ENCODE measurements at places on chromosomes 2 and 18.

GRCh38 chr2:45496869-45497268, 114.2 kb downstream of the SRBD1 start:
- DNase-seq, result no peak

- no peak for DNase-seq
These were observed 1.1 kb upstream of the SPAST start for GRCh38 chr2:32061973-32062861.

DNA sequence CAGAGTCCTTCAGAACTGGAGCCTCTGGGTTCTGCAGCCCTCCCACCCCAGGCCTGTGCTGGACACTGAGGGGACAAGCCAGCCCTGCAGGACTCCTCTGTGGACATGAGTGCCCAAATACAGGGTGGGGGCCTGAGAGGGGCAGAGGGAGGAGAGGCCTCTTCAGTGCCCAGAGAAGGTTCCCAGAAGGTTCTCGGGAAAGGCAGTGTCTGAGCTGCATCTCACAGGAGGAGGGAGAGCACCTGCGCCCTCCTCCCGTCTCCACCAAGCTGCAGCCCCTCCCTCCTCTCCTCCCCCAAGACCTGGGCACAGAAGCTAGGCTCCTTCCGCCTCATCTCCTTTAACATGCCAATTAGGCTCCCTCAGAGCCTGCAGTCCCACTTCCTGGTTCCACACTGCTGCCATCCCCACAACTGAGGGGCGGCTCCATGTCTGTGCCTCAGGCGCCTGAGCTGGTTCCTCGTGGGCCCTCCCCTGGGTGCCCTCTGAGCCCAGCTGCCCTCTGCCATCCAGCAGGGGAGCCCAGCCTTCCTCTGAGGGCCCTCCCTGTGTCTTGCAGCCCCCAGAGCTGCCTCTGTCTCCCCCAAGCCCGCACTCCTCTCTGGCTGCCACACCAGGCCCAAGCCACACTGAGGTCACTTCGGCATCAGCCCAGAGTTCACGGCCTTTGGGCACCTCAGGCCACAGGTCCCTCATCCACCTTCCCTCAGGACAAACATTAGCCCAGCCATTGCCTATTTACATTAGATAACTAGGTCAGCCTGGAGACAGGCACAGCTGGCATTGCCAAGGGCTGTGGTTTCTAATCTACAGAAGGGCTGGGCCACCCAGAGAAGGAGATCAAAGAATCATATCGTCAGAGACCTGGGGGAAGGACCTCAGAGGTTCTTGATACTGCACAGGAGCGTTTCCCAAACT, 28.9 kb downstream of the KCNK3 start:
- DNase-seq, result no peak

- no peak for DNase-seq
These were observed 176.1 kb upstream of the ZFP36L2 start for GRCh38 chr2:43402452-43402937.

- DNase-seq, result no peak
These were observed 98.2 kb upstream of the SLC8A1 start for GRCh38 chr2:40550085-40550484.

GRCh38 chr2:1518867-1519530, 105.7 kb downstream of the TPO start:
- no peak for DNase-seq

DNA sequence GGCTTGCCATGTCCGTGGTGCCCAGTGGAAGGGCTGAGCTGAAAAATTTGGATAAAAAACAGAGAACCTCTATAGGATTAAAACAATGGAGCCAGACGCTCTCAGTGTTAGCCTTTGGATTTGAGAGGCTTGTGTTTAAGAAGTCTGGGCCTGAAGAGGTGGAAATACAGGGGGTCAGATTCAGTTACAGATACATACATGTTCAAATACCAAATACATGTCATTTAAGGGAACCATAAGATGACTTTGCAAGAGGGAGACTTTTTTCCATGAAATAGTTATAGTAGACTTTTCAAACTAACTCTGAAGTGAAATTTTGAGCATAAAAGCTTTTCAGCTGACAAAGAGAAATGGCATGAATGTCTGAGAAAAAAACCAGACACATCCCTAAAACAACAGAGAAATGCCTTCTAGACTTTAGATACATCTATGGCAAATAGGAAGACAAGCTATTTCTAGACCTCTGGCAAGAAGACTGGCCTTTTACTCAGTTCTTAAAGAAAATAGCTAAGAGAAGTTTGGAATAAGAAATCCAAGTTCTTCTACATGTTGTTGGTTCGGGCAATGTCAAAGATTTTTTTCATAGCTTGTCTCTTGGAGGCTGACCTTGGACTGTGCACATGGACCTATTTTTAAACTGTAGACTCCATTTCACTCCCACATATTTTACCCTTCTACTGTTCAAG, 112.9 kb downstream of the LTBP1 start:
- no peak for DNase-seq

DNA sequence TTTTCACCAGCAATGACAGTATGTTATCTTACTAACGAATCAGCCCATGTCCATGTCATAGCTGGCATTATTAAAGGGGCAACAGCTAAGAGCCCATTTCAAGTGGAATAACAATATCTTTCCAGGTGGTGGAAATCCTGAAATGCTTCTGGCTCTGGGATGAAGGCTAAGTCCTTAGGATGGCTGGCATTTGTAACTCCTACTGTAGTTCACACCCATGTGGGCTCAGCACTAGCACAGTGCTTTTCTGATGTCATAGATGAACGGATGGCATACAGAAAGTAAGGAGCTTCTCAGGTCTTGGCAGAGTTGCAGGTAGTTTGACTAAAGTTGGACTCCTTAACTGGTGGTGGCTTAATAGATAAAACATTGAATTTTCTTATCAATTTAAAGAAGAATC, 10.0 kb downstream of the TMEM200C start:
- DNase-seq, result no peak

GRCh38 chr2:12818416-12819102, 101.8 kb downstream of the TRIB2 start:
- DNase-seq, result no peak

DNA sequence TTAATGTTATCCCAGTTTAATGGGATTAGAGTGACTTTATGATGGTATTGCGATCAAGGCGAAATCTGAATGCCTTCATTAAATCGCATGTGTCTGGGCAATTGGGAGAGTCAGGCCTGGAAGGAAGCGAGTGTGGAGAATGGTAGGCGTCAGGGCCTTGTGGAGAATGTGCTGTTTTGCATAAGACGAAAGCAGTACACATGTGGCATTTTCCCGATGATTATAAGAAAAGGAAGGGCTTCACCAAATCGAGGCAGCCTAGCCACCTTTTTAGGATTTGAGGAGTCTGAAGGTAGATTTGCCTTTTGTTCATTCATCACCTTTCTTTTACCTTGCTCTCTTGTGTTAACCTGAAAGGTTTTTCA, 1.0 kb downstream of the ZNF532 start:
- no peak for DNase-seq

DNA sequence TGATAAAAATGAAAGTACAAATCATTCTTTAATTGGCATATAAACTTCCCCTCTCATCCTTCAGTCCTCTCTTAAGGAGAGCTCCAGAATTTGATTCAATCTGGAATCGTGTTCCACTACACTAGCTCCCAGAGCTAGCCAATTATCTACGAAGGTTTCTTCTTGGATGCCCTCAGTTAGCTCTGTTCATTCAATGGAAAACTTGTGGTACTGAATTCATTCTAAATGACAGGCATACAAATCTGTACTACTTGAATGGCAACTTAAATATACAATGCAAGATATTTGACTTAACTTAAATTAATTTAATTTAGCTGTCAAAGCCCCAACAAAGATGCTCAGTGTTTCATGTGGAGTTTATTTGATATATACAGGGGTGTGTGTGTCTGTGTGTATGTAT, 1474.2 kb upstream of the CELF4 start:
- no peak for DNase-seq

DNA sequence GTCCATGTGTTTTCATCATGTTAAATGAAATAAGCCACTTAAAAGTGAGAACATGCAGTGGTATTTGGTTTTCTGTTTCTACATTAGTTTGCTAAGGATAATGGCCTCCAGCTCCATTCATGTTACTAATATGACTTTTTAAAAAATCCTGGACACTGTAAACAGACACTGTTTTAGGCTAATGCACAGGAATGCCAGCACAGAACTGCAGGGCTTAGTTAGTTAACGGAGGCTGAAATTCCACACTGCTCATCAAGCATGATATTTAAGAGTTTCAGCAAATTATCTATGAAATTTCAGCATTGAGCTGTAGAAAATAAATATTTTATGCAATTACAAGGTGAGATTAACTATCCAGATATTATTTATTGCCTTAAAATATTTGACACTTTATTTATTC, 42.5 kb upstream of the PAX3 start:
- DNase-seq, result no peak

DNA sequence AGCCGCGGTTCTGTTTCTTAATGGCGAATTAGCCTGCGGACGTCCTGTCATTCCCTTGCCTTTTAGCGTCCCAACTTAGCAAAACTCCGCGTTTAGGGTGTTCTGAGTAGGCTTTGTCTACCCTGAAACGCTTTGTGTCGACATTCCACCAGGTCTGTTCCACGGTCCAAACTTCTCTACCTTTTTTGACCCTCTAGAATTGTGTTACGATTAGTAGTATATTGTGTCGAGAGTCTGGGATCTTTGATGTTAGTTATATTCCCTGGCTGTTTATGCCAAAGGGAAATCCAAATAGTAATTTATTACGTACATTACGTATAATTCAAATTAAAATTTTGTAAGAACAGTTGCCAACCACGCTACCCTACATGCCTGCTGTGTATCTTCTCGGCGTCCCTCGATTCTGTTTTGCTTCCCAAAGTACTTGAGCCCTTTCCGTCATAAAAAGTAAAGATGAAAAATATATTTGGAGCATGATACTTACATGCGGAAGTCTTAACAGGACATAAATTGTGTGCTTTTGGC, 495 bp upstream of the TTC32 start:
- DNase-seq, result no peak

GRCh38 chr18:22193466-22193865, 24.1 kb downstream of the GATA6 start:
- no peak for DNase-seq

DNA sequence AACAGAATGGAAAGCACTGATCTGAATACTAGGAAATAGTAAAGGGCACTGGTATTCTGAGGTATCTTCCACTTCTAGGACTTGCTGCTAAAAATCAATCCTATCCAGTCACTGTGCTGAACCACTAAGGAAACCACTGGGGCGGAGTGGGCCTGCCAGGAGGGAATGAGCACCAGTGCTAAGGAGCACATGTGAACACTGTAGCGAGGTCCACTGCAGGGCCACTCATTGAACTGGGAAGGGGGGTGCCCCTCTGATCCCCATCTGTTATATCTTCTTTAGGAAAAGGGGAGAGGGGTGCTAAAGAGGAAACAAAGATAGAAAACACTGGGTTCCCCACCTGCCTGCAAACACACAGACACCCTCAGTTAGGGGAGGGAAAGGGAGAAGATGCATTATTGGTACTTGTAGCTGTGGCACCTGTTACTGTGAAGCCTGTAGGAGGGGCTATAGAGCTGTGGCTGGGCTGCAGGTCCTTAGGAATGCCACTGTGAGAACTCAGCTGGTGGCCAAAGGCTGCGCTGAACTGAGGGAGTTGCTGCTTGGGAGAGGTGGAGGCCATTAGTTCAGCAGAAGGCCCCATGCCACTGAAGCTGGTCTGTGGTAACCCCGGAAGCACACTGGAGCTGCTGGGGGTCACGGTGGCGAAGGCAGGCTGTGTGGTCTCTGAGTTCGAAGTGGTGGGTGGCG, 81.8 kb downstream of the INO80D start:
- DNase-seq, result no peak

- no peak for DNase-seq
These were observed 316.8 kb downstream of the PAX3 start for GRCh38 chr2:221981912-221982470.

DNA sequence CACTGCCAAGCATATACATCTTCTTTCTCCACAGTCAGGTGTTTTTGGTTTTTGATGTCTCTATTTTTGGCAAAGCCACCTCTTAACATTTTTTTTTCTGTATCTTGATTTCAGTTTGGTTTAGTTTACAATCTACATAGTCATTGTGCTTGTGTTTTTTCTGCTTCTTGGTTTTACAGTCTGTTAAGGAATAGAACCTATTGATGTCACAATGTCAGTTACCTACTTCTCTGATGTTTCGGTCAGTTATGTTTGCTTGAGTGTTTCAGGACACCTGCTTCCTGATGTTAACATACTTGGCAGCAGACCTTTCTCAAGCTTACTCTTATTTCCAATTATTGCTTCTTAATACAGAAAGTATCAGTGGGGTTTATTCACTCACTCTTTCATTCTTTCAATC, 253.3 kb downstream of the SPAG16 start:
- DNase-seq, result no peak

DNA sequence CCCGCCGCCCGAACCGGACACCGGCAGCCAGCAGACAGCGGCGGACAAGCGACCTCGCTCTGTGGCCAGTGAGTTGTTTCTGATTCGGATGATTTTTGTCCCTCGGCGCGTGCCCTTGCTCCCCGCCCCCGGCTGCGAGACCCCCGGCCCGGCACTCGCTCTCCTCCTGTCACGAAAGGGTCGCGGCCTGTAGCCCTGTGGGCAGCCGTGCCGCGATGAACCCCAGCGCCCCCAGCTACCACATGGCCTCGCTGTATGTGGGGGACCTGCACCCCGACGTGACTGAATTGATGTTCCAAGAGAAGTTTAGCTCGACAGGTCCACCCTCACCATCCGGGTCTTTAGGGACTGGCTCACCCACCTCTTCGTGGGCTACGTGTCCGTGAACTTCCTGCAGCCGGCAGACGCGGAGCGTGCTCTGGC, 1257.5 kb upstream of the ACVR2A start:
- DNase-seq, result no peak

- DNase-seq, result no peak
These were observed 47.1 kb downstream of the DDX1 start for GRCh38 chr2:15638720-15639119.

GRCh38 chr18:22591222-22591621, 173.5 kb upstream of the CTAGE1 start:
- DNase-seq, result no peak

- DNase-seq, result no peak
These were observed 62.4 kb upstream of the SKOR2 start for GRCh38 chr18:47313901-47314300.

DNA sequence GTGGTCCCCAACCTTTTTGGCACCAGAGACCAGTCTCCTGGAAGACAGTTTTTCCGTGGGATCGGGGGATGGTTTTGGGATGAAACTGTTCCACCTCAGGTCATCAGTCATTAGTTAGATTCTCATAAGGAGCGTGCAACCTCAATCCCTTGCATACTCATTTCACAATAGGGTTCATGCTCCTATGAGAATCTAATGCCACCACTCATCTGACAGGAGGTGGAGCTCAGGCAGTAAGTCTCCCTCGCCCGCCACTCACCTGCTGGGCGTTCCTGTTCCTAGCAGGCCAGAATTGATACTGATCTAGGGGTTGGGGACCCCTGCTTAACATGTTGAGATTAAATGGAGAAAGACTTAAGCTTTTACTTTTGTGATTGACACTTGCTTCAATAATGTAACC, 9.9 kb downstream of the NABP1 start:
- DNase-seq, result no peak
